Ovary (tissue), 10 donors: ENCODE measurements at places on chromosomes 3 and 15.

GRCh38 chr15:60397772-60398445 lies at the start of gene ANXA2:
ANXA2 (minus strand) TSS chr15:60397986; CDS start chr15:60386075, 11,911 bp downstream.
- peak; percentile 86 for DNase-seq

- no peak for DNase-seq
These were observed 52.8 kb downstream of the MGA start for GRCh38 chr15:41713047-41713446.

DNA sequence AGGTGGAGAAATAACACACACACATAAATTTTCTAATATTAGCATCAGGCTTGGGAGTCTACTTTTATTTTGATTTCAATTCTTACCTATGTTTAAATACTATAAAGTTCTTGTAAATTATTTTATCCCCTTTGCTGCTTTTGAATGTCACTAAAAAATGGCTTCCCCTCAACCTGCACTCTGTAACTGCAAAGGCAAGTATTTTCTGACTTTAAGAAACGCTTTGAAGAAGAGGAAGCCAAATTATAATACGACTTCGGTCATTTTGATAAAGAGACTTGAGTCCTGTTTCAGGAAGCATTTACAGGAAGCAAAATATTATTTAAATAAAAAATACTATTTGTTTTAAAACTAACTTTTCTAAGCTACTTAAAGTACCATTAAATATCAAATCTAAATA lies 627.7 kb upstream of the AGTR1 start:
- no peak for DNase-seq

GRCh38 chr3:105353485-105354161 lies 13.1 kb upstream of the ALCAM start:
- no peak for DNase-seq

DNA sequence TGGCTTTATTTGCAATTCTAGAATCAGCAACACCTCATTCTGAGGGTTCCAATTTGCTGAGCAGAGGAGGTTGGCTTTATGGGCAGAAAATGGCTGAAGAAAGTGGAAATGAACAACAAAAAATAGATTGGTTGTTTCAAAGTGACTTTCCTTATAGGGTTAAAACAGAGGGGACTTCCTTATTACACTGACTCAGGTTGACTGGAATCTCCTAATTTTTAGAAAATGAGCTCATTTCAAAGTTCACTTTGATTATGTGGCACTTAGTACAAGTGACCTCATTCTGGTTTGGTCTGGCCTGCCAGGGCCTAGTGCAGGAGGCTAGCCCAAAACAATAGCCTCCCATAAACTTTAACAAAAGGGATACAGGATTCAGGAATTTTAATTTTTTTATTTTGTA lies 41.4 kb downstream of the NFKBIZ start:
- DNase-seq: no peak

DNA sequence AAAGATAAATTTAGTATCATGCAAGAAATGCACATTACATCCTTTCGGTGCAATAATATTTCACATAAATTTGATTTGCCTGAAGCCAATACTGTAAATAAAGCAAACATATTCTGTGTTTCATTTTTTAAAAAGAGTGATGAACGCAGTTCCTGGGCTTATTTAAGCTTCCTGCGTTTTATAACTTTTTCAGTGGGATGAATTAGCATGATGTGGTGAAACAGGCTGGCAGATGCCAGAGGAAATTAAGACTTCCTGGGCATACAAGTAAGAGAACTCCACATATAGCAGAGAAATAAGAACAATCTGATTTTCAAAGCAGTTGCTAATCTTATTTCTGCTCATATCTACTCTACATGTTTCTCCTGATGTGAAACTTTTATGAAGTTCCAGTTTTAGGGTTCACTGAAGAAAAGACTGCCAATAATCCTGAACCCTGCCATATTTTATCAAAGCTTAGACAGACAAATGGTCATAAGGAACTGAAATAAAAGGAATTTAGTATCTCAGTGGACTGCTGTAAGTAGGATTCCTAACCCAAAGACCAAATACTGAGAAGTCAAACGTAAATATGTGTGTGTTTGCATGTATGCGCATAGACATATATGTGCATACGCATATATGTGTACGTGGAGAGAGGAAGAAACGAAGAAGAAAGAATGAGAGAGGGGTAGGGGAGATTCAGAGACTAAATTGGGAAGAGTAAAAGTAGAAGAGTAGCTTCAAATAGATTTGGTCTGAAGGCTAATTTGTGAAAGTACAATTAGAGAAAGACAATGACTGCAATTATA lies 628.6 kb upstream of the CCDC54 start:
- DNase-seq: no peak

DNA sequence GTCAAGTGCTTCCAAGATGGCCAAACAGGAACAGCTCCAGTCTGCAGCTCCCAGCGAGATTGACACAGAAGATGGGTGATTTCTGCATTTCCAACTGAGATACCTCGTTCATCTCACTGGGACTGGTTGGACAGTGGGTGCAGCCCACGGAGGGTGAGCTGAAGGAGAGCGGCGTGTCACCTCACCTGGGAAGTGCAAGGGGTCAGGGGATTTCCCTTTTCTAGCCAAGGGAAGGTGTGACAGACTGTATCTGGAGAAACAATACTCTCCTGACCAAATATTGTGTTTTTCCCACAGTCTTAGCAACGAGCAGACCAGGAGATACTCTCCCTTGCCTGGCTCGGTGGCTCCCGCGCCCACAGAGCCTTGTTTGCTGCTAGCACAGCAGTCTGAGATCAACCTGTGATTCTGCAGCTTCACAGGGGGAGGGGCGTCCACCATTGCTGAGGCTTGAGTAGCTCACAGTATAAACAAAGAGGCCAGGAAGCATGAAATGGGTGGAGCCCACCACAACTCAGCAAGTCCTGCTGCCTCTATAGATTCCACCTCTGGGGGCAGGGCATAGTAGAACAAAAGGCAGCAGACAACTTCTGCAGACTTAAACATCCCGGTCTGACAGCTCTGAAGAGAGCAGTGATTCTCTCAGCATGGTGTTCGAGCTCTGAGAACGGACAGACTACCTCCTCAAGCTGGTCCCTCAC lies 293.5 kb upstream of the SUCLG2 start:
- DNase-seq: no peak

GRCh38 chr15:59042041-59042440 lies 54.6 kb downstream of the RNF111 start:
- no peak for DNase-seq

DNA sequence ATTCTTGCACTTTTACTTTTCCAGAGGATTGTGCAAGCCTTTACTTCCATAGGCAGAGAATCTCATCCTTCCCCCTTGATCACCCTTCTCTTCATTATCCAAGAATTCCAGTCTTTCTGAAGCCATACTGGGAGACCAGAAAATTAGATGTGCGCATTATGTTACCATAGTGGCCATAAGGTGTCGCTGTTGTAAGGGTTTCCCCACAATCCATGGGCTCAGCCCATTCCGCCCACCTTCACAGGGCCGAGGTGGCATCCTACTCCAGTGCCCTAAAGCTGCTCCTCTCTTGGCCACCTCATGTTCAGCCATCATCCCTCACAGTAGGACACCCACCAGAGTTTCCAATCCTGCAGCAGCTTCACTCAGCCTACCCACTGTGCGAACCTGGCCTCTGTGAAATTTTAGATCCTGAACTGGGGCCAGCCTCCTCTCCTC lies 35.0 kb downstream of the CTSH start:
- peak; percentile 44 for DNase-seq

DNA sequence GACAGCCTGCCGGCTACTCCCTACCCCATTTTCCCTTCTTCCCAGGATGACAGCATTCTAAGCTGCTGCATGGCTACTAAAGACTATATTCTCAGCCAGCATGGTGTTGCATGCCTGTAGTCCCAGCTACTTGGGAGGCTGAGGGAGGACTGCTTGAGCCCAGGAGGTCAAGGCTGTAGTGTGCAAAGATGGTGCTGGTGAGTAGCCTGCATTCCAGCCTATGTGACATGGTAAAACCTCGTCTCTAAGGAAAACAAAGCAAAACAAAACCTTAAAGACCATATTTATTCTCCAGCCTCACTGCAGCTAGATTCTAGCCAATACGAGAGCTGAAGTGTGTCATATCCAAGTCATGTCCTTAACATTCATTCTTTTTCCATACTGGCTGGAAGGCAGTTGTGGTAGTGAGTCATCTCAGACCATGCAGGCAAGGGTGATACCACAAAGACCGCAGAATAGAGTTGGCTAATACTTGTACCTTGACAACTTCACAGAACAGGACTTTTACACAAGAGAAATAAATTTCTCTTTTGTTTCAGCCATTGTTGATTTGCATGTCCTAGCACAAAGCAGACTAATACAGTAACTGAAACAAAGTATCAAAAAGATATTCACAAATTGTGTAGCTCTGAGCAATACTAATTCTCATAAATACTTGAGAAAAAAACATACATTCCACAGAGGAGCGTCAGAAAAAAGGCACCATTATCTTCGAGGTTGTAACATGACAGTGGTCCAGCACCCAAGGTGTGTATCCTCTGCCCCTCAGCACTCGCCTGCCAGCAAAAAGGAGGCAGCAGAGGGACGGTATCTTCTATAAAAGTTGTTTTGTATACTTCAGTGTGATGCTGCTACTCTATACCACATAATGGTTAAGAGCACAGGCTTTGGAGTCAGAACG lies 14.8 kb downstream of the PBRM1 start:
- DNase-seq: no peak

GRCh38 chr15:79680720-79681119 lies 216.1 kb downstream of the MTHFS start:
- no peak for DNase-seq

DNA sequence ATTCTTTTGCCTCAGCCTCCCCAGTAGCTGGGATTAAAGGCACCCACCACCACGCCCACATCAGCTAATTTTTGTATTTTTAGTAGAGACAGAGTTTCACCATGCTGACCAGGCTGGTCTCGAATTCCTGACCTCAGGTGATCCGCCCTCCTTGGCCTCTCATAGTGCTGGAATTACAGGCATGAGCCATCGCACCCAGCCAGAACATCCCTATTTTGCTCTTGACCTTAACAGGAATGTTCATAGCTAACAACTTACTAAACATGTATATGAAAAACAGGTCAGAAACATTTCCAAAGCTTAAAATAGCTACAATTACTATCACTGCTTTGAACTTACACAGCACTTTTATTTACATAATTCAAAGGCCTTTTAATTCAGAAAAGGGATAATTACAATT lies 33.7 kb downstream of the UQCC5 start:
- DNase-seq: no peak
